ENCODE measurements at places on chromosomes 3 and 15. TPM values are rescaled to one million over a fixed set of nuclear protein-coding genes. Genes with fewer than 3 reads are reported as not detected.

DNA sequence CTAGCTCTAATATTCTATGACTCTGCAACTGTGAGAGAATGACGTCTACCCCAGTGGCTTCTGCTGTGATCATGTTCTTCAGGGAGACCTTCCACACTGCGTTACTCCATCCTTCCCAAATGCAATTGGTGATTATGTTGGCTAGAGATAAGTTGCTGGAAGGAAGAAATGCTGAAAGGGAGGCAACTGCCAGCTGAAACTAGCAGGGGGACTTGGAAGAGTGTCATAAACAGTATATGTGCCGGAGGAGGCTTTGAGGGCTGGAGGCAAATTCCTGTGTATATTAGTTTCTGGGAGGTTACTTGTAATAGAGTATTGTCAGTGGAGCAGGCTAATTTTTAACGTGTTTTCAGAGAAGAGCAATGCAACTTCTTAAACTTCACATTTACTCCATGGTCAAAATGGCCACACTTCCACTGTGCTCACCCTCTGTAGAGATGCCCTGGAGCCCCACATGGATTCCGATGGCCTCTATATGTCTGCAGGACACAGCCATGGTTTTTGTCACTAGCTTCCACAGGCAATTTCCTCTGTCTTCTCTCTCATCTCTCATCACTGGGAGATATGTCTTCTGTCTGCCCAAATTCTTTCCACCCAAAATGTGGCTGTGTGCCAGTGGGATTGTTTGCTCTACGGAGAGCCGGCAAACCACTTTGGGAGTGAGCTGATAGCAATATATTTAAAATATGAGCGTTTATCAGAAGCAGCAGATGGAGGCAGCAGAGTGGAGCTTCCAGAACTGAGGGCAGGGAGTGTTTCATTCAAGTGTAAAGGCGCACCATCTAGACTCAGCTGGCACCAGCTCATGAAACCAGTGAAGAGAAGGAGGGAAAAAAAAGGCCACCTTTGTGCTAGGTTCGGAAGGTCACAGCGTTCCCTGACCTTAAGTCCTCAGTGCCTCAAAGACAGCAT, 13.3 kb upstream of the CD47 start:
- no peak for DNase-seq

DNA sequence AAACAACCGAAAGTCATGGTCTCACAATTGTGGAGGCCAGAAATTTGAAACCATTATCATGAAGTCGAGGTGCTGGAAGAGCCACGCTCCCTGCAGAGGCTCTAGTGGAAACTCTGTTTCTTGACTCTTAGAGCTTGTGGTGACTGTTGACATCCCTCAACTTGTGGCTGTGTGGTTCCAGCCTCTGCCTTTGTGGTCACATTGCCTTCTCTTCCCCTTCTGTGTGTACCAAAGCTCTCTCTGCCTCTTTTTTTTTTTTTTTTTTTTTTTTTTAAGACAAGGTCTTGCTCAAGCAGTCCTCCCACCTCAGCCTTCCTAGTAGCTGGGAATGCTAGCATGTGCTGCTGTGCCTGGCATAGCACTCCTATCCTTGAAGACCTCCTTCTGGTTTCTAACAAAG, 48.7 kb upstream of the CRTC3 start:
- no peak for DNase-seq

DNA sequence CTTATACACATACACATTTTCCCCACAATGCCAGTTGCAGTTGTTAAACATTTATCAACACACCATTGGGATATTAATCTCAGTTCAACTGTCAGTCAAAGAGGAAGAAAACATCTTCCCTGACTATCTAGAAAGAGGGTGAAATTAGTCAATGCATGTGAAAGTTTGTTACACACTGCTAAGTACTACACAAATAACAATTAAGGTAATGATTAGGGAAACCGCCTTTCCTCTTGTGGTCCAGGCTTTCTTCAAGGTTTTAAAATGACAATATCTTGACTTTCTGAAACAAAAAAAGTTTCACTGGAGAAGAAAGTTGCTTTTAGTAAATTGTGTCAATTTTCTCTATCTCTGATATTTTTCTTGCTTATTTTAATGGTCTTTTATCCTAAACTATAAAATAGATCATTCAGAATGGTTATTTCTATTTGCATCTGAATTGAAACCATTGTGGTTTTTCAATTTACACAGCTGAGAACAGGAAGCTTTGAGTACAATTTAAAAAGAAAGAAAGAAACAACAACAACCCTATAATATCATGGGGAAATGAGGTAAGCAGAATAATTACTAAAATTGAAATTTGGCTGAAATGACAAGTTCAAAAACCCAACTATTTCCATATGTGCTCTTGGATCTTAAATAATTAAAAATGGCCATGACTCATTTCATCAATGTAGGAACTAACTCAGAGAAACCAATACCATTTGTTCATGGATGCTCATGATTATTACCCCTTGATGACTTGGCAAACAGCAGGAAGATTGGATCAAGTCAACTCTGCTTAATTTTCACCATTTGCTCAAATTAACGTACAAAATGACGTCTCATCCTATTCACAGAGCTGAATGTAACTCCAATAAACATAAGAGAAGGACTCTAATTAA, 31.7 kb downstream of the GPR149 start:
- DNase-seq: no peak

Gene MASP1
- 0.16 TPM for total RNA-seq

- DNase-seq: peak; percentile 24
These were observed 1435.2 kb upstream of the CADM2 start for GRCh38 chr3:83523470-83524073.

Gene TNFSF10
- total RNA-seq: 11.7 TPM

Gene ACOX2
- 13.3 TPM for total RNA-seq

Gene HYKK
- 2.3 TPM for total RNA-seq

DNA sequence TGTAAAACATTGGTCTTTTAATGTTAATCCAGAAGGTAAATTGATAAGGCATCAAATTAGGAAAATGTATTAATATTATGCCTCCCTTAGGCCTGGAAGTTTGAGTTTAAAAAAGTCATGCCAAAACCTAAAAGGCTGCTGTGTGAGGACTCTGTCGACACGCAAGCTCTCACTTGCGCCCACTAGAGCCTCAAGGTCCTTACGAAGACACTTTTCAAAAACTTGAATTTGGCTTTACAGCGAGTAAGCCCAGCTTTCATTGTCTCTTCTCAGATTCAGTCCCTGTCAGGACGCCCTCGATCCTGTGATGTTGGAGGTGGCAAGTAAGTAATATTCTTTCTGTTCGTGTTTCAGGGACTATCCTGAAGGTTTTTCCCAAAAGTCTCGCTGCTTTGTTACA, 89.7 kb downstream of the CRTC3 start:
- no peak for DNase-seq

Gene NEDD4
- total RNA-seq: 4.2 TPM

GRCh38 chr3:22244761-22245521, 493.9 kb upstream of the ZNF385D start:
- no peak for DNase-seq

DNA sequence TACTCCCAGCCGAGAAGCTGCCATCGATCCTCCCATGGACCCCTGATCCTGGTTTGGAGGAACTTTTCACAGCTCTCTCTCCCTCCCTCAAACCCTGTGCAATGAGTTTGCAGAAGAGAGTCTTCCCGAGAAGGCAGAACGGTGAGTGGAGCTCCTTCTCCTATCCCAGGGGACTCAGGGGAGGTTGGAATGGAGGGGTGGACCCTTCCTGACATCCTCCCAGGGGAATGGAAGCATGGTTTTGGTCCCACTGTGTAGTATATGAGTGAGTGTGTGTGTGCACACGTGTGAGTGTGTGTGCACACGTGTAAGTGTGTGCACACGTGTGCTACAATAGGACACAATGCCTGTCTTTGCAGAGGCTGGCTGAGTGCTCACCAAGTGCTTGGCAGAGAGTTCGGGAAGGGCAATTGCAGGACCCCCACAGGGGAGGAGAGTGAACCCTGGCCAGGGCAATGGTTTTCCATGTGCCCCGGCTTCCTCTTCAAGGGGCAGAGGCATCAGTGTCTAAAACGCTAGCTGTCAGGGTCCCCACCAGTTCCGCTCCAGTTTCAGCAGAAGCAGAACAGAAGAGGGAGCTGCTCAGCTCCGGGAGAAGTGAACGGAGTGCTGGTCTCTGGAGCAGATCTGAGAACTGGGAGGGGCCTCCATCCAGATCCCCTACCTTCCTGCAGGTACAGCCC, 13.8 kb upstream of the IL16 start:
- DNase-seq: no peak

Data from pancreas (tissue), 10 donors.